Right forelimb (tissue), 1 donor: ENCODE measurements at places on chromosomes 12 and 14.
A peak's percentile ranks its signal among the peaks of the same experiment; 100 is the strongest.

- no peak for DNase-seq
Observed at GRCh38 chr12:100851637-100852036, 57.1 kb downstream of the ANO4 start.

DNA sequence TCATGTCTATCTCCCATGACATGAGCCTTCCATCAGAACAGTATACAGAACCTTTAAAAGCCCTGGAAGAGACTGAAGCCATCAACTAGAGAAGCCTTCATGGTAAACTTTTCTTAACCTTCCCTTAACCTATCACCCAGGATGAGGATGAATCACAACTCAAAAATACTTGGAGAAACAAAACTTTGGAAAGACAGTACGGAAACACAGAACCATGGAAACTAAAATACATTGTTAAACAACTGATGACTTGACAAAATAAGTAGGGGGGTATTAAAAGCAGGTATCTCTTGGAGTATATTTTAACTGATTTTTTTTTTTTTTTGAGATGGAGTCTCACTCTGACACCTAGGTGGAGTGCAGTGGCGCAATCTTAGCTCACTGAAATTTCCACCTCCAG lies 8.7 kb downstream of the TM7SF3 start:
- no peak for DNase-seq

DNA sequence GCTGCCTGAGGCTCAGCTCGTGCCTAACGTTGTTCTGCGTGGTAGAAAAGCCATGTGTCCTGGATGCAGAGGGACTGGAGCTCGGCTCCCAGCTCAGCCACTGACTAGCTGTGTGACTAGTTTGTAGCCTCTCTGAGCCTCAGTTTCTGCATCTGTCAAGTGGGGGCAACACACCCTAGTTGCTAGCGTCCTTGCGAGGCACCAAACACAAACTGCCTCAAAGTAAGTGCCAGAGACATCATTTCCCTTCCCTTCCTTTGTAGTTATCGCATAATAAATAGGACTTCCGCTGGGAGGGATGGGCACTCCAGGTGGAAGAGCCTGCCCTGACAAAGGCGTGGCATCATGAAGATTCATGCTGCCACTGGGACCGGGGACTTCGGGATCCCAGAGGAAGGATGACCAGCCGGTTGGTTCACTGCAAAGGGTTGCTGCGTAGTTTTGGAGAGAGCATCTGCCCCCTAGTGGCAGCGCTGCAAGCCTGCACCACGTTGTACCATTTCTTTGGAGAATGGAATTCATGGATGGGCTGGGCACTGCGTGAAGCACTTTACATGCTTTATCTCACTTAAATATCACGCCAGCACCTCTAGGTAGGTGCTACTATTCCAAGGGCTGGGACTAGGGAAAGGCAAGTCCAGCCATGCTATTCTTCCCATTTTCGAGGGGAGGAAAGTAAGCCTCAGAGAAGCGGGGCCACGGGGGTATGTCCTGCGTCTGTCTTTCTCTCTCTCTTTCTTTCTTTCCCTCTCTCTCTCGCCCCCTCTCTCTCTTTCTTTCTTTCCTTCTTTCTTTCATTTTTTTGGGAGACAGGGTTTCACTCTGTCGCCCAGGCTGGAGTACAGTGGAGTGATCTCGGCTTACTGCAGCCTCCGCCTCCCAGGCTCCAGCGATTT lies 4.6 kb downstream of the CCDC197 start:
- peak; percentile 68 for DNase-seq

DNA sequence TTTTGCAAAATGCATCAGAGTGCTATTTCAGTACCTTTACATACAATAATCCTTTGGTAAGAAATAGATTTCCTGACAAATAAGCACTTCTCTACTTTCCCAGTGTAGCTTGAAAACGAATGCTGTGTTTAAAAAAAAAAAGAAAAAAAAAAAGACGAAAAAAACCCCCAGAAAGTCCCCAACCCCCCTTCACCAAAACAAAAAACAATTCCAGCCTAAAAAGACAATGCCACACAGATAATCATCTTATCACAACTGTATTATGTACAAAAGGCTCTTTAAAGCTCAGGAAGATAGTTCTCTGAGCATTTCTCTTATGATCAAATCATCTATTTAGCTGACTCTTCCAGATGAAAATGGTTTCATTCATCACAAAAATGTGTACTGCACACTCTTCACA lies 1.6 kb downstream of the FERMT2 start:
- no peak for DNase-seq

DNA sequence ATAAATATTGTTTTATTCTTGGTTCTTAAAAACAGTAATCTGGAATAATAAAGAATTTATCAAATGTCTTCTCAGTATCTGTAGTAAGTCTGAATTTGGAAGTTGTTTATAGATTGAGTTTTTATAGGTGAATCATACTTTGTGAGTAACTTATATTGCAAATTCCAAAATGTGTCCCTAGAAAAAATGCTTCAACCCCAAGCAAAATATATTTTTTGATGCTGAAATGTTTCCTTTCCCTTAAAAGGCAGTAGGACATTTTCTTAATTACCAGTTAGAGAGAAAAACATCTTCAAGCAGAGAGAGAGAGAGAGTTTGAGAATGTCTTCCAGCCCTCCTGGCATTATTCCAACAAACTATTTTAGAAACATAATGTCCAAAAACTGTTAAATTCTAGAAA lies 37.9 kb downstream of the PELI2 start:
- DNase-seq: no peak

DNA sequence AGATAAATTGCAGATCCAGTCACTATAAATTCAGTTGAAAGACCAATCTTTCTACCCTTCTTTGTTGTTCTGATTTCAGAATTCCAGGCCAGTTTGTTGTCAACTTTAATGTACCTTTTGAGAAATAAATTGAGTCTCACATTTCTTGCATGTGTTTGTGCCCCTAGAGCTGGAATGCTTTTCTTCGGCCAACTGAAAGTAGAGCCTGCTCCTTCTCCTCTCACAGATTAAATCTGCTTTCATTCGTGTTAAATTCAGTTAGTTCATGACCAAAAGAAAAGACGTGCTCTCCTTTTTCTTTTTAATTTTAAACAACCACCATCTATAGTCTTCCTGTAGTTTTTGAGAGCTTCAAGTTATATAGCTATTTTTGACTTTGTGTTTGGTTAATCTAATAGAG lies 22.9 kb downstream of the SOCS2 start:
- DNase-seq: no peak

DNA sequence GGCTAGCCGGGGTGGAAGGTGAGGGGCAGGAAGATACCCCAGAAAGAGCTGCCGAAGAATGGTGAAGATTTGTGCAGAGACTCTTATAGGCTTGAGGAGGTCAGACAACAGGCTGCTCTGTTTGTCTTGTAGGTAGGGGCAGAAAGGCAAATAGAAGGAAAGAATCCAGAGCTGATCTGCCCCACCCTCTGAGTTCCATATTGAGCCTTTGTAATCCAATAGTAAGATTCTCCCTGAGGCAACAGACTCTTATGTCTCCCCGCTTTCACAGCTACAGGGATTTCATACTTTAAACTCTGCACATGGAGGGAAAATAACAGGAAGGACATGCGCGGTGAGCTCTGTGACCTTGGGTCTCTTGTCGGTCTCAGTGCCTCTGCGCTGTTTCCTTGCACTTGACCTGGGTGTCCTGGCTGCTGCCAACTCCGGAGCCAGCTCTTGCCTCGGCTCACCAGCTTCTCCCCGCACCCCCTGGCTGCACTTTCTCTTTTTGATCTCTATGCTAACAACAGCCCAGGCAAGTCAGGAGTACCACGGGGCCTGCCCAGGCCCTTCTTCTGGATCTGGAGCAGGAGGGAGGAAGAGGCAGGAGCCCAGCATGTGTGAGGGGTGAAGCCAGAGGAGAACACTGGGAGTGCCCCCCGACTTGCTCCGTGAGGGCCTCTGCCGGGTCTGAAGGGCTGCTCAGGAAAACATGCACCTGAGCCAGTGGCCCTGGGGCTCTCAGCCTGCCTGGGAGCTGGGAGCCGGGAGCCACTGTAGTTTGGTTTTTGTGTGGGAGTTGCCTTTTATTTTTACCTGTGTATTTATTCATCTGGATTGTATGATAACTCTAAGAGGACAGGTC lies 75.8 kb downstream of the PPP1R36 start:
- no peak for DNase-seq

GRCh38 chr14:56896922-56897321 lies 86.6 kb upstream of the OTX2 start:
- DNase-seq: no peak

- DNase-seq: no peak
Observed at GRCh38 chr12:107917912-107918800, 143.7 kb downstream of the ASCL4 start.

DNA sequence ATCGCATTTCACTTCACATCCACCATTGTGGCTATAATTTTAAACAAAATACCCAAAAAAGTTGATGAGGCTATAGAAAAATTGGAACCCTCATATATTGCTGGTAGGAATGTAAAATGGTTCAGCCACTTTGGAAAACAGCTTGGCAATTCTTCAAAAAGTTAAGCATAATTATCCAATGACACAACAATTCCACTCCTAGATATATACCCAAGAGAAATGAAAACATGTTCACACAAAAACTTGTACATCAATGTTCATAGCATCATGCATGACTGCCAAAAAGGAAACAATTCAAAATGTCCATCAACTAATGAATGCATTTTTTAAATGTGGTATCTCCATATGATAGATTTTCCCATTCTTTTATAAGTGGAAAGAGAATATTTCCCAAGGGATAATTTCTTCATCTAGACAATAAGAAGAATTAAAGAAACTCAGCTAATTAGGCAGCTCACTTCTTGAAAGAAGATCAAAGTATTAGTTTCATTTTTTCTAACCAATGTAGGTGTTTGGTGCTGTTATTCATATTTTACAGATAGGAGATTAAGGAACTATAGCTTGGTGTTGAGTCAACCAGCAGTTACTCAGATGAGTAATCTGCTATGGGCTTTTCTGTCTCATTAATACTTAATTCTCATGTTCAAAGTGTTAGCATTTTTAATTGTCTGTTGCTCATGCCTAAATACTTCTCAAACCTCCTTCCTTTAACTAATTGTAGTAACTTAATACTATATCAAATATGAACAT lies 32.8 kb downstream of the YEATS4 start:
- no peak for DNase-seq

GRCh38 chr14:100374876-100375265 lies 51.7 kb downstream of the SLC25A47 start:
- no peak for DNase-seq

- DNase-seq: no peak
Observed at GRCh38 chr12:11568155-11568761, 81.2 kb upstream of the ETV6 start.

DNA sequence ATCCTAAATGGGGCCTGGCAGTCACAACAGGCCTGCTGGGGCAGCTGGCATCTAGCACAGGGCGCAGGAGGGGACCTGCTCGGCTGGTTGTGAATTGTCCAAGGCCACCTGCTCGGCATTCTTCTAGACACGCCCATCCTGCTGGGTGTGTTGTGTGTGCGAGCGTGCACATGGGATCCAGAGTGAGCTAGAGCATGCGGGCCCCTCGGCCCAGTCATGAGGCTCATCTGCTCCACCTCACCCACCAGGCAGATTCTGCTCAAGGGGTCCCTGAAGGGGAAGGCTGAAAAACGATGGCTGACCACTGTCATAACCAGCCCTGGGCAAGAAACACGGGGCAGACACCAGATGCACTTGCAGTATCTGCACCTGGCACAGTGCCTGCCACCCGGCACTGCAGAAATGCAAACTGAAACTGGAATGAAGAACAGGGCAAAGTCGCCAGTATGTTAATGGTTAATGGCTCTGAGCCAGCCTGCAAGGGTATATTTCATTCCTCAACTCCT lies 31.8 kb downstream of the MAX start:
- no peak for DNase-seq

DNA sequence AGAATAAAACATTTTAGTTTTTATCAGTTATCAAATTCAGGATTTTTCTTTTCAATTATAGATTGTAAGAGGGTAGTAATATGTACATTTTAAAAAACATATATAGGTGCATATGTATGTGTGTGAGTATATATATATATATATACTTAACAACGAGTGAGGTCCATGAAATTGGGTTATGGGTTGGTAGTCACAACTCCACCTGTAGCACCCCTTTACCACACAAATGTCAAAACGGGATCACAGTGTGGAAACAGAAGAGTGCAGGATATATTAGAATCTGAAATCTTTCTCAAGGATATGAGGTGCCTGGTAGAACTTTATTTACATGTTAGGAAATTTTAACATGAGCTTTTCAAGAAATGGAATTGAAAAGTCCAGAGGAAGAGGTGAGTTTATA lies 31.3 kb downstream of the MIA2 start:
- DNase-seq: peak; percentile 44

DNA sequence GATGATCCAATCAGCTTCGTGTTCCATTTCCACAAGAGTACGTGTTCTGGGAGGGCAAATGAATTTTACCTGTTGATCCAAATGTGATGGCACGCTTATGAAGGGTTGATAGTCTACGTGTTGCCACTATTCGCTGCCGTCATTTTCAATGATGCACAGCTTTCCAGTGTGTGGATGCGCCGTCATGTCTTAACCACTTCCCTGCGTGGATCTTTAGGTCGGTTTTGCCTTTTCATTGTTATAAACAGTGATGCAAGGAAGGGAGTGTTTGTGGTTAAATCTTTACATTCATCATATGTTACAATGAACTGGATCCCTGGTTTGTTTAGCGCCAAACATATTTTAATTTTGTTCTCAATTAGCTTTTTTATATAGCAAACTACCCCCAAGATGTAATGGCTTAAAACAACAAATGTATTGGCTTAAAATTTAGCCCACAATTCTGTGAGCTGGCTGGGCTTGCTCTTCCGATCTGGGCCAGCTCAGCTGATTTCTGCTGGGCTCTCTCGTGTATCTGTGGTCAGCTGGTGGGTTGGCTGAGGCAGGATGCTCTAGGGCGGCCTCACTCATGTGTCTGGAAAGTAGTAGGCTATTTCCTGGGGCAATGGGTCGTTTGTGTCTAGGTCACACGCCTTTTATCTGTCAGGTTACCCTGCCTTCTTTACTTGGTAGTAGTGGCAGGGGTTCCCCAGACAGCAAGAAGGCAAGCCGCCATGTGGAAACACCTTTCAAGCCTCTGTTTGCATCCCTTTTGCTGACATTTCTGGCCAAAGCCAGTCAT lies 176.7 kb downstream of the CRADD start:
- DNase-seq: no peak

- peak; percentile 44 for DNase-seq
Observed at GRCh38 chr14:73757876-73758391, 43.8 kb upstream of the PNMA1 start.

GRCh38 chr12:84875241-84875640 lies 37.4 kb downstream of the SLC6A15 start:
- DNase-seq: no peak

DNA sequence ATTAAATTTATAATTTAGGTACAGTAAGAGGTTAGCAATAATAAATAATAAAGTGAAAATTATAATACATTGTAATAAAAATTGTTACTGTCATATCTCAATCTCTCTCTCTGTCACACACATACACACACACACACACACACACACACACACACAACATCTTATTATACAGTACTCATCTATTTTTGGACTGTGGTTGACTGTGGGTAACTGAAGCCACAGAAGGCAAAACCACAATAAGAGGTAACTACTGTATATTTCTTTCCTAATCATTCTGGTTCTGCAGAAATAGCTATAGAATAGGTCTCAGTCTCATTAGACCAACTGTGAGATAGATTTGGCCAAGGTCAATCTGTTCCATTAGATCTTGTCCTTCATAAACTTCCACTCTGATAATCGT lies 33.1 kb upstream of the PTPRO start:
- no peak for DNase-seq

- no peak for DNase-seq
Observed at GRCh38 chr12:104177663-104178501, 37.7 kb upstream of the TXNRD1 start.

- DNase-seq: no peak
Observed at GRCh38 chr14:31566456-31566855, 5.3 kb downstream of the NUBPL start.
